ENCODE measurements at places on chromosomes 7 and 10.

- DNase-seq, result no peak
Measured at GRCh38 chr10:60677531-60678129, 100.6 kb upstream of the CDK1 start.

DNA sequence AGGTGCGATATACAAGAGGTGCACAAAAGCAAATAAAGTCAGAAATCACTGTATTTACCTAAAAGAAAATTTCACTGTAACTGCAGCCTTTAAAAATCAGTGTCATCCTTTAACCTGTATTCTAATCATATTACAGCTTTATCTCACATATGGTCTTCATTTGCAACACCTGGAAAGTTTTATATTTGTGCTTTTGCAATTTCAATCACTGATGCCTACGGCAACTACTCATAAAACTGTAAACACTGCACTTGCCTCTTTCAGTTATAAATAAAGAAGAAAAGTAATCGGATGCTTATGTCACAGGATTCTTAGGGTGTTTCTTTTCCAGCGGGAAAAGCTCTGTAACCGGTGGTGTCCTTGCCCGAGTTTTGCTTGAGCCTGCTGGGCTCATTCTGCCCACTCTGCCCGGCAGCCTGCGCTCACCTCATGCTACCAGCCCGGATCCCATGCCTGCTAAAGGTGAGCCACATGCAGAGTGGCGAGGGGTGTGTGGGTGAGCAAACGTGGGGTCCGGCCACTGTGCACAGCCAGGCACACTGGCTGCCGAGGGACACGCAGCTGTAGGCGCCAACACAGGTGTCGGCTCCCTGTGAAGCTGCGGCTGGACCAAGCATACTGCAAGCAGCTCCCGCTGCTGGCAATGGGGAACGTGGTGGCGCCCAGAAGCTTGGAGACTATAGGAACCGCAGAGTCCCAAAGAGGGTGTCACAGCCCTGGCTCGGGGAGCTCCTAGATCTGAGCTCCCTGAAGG is 56.3 kb upstream of the ABCB5 start:
- no peak for DNase-seq

- DNase-seq, result no peak
Measured at GRCh38 chr7:2920041-2920440, 75.9 kb upstream of the GNA12 start.

DNA sequence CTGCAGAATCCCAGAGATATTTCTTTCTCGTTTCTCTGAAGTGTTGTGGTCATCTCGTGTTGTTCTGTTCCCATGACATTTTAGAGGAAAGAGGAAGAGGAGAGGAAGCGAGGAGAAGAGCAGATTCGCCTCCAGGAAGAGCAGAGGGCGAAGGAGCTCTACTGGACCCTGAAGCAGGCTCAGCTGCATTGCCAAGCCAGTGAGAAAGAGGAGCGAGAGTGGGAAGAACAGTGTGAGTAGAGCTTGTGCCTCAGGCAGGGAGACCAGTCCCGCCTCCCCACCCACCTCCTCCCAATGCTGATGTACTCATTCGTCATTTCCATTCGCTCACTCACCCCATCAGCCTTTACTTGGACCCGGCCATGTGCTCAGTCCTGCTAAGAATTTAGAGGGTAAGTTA is 50.8 kb downstream of the SH2D4B start:
- no peak for DNase-seq

DNA sequence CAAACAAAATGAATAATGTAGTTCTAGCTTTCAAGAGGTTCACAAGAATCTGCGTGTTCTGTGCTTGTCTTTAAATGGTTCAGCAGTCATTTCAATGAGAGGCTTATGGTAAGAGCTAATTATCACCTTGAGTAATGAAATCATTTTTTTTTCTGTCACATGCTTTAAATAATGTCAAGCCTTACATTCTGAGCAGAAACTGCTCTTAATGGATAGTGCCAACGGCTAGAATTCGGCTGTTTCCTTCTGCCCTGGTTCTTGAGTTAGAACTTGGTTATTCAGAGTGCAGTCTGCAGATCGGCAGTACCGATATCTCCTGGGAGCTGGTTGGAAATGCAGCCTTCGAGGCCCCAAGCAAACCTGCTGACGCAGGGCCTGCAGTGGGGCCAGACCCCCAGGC is 316.2 kb downstream of the CAMK1D start:
- no peak for DNase-seq

- no peak for DNase-seq
Measured at GRCh38 chr7:88429382-88429781, 122.7 kb upstream of the STEAP4 start.

DNA sequence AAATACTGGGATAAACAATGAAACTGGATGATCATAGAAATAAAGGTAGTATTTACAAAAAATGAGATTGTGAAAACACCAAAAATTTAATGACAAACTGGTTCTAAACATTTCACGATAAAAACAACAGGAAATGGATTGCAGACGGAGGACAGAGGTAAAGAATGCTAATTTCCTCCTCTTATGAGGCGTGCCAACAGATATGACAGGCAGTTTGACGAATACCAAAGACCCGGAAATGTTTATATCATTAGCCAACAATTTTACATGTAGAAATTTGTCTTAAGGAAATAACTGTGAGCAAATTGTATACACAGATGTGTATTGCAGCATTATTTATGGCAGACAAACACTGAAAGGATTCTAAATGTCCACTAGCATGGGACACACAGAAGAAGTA is 162.0 kb upstream of the MGMT start:
- DNase-seq, result no peak

DNA sequence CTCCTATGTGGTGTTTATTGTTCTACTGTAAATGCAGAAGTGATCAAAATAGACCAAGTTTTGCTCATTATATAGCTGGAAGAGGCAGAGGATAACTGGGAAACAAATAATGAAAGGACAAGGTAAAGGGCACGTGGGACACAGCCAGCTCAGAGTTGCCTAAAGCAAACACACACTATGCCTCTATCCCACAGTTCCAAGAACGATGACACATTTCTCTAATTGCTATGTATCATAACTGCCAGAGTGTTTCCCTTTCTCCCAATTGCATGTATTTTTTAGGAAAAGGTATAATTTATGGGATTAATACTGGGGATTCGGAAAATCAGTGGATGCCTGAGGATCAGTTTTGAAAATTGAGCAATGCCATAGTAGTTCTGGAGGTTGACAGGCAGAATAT is 49.0 kb downstream of the CCDC71L start:
- no peak for DNase-seq

DNA sequence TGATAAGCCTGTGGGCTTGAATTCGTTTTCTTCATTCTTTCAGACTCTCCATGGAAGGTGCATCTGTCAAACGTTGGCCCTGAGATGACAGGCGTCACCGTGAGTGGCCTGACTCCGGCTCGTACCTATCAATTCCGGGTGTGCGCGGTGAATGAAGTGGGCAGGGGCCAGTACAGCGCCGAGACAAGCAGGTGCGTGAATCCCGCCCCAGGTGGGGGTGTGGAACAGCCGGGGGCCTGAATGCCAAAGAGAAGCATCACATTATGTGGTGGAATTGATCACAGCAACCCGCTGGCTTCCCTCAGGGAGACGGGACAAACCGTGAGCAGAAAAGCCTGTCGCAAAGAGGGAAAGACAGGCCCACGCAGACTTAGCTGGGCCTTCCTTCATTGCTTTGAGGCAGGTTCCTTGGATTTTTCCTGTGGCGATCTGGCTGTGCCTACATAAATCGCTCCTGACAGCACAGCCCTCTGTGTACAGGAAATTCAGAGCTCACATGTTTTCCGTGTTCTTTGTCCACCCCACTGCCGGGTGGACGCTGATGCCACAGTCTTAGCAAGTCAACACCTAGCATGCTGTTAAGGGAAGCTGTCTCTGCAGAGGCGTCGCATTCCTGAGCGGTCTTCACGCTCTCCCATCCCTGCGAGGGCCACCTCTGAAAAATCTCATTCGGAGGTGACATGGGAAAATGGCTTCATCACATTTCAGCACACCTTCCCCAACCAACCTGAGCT is 671.0 kb upstream of the FOXK1 start:
- DNase-seq, result no peak

- no peak for DNase-seq
Measured at GRCh38 chr10:128626397-128627000, 500.3 kb upstream of the MKI67 start.

GRCh38 chr10:52965509-52965908 is 192.9 kb upstream of the MBL2 start:
- no peak for DNase-seq

DNA sequence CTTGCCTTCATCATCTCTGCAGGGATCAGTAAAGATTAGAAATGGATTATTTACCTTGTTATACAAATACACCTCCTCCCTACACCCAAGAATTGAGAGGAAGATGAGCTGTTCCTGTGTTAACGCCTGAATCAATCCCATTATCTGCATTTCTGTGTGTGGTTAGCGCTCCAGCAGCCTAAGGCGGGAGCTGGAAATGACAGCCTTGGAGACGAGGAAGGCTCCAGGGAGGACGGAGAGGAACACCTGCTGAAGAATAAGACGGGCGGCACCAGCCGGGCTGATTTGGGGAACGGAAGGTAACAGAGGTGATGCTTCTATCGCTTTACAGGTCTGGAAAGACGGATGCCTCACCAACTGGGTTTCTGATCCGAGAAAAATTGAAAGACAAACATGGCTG is 34.2 kb upstream of the DDC start:
- DNase-seq, result no peak

DNA sequence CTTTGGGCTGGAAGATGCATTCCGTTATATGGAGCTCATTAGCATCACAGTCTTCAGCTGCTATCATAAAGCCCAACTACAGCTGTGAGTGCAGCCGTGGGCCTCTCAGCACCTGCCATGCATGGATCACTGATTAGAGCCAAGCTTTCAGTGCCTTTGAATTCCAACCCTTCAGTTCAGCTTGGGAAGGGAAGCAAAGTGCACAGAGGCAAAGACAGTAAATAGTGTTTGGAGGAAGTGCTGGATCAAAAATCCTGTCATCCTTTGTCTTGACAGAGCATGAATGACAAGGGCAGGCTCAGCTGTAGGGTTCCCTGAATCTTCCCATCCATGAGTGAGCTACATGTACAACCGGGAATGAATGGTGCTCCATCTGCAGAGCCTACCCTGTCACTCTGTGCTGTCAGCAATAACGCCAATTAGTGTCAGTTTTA is 153.7 kb downstream of the DNAJB9 start:
- no peak for DNase-seq

DNA sequence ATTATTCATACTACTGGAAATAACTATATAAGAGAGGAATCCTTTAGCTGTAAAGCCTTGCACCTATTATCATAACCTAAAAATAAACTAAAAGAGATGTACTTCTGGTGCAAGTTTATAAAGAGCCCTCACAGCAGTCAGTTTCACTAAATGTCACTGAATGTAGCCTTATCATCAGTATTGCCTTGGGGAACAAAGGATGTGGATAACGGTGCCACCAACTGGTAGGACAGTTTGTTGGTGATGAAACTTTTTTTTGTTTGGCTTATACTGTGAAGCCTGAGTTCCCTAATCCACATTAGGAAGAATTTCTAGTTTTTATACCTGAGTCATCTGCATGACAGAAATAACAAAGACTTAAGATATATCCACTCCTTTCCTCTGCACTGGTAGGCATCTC is 117.9 kb upstream of the COL1A2 start:
- no peak for DNase-seq

GRCh38 chr10:117553142-117553814 is 10.7 kb downstream of the EMX2 start:
- DNase-seq, result no peak

DNA sequence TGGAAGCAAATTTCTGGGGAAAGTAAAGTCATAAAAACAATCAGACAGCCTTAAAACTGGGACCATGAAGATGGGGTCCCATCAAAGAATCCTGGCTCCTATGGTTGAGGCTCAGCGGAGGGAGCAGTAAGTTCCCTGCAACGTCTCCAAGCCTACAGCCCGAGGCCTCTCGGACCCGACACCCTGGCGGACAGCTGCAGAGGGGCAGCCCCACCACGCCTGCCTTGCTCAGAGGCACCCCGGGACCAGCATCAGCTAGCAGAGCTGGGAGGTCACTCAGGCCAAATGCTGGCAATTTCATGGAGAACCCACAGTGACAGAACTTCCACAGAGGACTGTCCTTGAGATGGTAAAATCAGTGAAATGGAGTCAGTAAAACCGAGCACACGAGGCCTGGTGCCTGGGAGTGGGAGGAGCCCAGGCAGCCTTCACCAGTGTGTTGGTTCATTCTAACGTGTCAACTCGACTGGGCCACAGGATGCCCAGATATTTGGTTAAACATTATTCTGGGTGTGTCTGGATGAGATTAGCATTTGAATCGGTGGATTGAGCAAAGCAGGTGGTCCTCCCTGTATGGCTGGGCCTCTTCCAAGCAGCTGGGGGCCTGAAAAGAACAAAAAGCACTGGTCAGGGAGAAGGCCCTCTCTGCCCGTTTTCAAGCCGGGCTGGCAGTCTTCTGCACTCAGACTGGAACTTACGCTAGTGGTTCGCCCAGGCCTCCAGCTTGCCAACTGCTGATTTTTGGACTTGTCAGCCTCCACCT is 96.2 kb upstream of the INSIG1 start:
- DNase-seq, result no peak

DNA sequence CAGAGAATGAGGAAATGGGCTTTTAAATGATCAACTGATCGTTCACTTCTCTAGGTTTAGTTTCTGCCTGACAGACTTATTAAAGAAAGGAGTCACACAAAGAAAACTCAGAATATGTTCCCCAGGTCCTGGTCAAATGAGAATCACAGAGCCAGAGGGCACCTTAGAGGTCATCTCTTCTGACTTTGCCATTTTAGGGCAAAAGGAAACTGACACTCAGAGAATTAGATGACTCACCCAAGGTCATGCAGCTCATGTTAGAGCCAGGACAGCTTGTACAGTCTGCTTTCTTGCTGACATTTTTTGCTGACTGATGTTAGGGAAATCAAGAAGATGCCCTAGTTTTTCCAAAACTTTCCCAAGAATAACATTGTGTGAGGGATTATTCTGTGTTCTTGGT is 312.7 kb upstream of the SP8 start:
- no peak for DNase-seq

GRCh38 chr10:3095373-3096139 is 28.2 kb downstream of the PFKP start:
- DNase-seq, result no peak

DNA sequence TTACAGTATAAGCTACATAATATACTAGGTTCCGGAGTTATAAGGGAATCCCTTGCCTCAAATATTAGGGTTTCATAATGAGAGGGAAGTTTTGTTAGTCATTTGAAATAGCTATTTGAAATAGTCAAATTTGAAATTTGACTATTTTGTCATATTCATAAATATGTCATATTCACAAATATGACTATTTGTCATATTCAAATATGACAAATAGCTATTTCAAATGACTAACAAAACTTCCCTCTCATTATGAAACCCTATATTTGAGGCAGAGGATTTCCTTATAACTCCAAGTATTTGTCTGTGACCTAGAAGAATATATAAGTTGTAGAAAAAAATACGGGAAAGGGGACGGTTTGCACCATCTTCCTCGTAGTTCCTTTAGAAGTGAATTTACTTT is 76.6 kb downstream of the HDAC9 start:
- DNase-seq, result no peak

- no peak for DNase-seq
Measured at GRCh38 chr10:110113670-110114337, 93.6 kb upstream of the MXI1 start.

DNA sequence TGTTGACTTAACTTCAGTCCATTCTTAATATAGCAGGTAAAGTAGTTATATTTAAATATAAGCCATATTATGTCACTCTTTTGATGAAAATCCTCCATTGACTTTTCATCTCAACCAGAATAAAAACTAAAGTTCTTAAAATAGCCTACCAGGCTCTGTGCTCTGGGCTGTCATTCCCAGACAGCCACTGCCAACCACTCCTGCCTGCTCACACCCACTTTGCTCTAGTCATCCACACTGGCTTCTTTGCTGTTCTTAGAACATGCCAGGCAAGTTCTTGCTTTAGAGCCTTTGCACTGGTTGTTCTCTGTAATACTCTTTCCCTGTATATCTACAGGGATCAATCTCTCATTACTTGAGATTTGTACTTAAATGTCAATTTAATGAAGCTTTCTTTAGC is 80.6 kb downstream of the ZEB1 start:
- DNase-seq, result no peak

All from activated CD4-positive, CD25-positive, alpha-beta regulatory T cell (primary cell).